Neural progenitor cell (in vitro differentiated cells): ENCODE measurements at places on chromosomes 2 and 18.

DNA sequence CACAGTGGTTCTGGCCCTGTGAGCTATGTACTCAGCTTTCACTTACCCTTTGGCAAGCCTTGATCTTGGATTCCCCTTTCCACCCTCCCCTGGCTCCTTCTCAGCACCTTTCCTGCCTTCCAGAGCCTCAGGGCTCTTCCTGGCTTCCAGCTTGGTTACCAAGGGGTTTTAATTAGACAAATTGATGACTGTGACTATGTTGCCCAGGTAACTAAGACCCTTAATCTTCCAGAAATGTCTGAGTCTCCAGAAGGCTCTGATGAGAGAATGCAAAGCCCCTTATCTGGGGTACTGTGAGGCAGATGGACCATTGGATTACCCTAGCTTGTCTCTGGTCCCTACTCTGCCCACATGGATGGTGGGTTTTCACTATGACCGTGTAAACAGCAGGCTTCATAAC lies 174.2 kb downstream of the LOXHD1 start:
- no peak for DNase-seq

GRCh38 chr2:239329284-239329971 lies 71.4 kb downstream of the HDAC4 start:
- DNase-seq, result no peak

- no peak for DNase-seq
Measured at GRCh38 chr2:164155558-164155957, 419.8 kb upstream of the FIGN start.

DNA sequence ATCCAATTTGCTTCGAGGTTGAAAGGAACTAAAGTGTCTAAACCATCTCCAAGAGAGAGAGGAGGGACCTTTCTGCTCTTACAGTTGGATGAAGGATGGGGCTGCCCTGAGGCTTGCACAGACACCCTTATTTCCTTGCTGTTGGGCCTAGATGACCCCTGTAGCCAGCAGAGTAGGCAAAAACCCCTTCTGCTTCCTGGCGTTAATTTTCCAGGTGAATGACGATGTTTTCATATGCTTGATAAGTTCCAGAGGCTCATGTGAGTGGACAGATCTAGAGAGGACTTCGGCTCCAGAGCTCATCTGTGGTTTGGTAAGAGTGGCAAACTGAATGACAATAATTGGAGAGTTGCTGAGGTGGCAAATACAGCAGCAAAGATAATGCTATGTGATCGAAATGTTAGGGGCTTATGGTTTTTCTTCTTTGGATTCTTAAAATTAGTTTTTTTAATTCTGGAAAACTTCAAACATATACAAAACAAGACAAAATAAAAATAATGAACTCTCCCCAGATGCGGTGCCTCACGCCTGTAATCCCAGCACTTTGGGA lies 98.6 kb upstream of the MAP4K3 start:
- DNase-seq, result no peak

DNA sequence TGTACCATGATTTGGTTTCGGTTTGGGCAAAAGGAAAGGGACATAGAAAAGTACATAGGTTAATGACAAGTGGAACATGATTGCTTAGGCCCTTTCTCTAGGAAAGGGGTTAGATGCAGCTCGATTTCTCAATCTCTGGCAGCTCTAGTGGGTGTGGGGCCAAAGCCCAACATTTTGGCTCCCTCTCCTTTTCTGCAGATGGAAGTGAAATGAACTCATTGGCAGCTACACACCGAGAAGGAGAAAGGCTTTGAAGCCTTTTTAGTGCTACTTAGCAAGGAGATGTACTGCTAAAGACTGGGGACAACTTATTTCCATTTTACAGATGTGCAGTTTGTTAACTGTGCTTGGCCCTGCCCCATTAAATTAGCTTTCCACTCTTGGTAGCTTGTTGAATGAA lies 93.8 kb downstream of the LYPD6B start:
- DNase-seq, result no peak
